ENCODE measurements at places on chromosomes 11 and 22.

DNA sequence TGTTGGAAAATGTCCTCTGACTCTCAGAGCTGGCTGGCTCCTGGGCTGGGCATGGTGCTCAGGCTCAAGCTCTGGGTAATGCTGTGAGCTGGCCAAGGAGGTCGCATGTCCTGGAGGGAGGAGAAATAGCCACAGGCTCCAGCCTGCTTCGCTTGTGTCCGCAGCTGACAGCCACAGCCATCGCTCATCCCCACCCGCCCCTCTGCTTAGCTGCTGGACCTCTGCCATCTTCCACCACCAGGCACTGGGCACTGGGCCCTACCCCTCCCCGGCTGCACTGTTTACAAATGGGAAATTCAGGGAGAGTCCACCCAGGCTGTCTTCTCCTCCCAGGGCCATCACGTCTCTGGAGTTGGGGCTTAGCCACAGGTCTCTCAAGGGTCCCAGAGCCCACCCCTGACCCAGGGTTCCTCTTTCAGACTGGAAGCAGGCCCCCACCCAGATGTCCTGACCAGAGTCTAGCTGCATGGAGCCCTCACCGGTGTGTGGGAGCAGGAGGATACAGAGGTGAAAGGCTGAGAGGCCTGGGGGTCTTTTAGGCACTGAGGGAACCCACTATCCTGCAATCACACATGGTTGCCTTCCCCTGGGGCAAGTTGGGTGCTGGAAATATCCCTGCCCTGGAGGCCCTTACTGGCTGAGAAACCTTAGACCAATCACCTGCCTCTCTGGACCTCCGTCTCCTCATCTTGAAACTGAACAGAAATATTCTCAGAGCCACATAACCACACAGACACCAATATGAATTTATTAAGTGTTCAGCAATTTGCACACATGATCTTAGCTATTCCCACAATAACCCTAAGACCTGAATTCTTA, 62.7 kb downstream of the CD82 start:
- DNase-seq, result peak; percentile 49

GRCh38 chr11:46889689-46890475, 28.5 kb downstream of the LRP4 start:
- peak; percentile 73 for DNase-seq

DNA sequence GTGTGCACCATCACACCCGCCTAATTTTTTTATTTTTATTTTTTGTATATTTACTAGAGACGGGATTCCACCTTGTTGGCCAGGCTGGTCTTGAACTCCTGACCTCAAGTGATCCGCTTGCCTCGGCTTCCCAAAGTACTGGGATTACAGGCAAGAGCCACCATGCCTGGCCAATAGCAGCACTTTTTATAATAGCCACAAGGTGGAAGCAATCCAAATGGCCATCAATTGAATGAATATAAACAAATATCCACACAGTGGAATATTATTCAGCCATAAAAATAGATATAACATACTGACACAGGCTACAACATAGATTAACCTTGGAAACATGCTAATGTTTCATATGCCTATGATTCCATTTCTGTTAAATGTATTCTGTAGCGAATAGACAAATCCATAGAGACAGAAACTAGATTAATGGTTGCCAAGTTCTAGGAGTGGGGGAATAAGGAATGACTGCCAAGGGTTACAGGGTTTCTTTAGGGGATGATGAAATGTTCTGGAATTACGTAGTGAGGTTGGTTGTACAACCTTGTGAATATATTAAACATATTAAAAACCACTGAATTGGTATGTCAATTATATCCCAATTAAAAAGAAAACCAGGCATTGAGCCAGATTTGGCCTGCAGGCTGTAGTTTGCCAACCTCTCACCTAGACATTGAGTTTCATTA, 4.8 kb downstream of the VPS51 start:
- DNase-seq, result no peak

DNA sequence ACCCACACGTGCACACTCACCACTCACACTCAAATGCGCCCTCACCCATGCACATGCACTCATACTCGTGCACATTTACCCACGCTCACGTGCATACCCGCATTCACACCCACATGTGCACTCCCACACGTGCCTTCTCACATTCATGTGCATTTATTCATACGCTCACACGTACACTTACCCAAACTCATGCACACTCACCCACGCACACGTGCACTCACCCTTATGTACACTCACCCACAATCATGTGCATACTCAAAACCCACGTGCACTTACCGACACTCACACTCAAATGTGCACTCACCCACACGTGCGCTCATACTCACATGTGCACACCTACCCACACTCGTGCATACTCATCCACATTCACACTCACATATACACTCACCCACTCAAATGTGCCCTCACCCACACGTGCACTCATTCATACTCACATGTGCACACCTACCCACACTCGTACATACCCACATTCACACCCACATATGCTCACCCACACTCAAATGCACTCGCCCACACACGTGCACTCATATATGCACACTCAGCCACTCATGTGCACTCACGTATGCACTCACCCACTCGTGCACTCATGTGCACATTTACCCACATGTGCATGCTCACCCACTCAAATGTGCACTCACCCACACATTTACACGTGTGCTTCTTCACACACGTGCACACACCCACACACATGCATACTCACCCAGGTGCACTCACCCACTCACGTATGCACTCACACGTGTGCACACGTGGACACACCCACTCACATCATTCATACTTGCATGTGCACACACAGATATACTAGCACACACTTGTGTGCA, 84.4 kb downstream of the TRMU start:
- no peak for DNase-seq

DNA sequence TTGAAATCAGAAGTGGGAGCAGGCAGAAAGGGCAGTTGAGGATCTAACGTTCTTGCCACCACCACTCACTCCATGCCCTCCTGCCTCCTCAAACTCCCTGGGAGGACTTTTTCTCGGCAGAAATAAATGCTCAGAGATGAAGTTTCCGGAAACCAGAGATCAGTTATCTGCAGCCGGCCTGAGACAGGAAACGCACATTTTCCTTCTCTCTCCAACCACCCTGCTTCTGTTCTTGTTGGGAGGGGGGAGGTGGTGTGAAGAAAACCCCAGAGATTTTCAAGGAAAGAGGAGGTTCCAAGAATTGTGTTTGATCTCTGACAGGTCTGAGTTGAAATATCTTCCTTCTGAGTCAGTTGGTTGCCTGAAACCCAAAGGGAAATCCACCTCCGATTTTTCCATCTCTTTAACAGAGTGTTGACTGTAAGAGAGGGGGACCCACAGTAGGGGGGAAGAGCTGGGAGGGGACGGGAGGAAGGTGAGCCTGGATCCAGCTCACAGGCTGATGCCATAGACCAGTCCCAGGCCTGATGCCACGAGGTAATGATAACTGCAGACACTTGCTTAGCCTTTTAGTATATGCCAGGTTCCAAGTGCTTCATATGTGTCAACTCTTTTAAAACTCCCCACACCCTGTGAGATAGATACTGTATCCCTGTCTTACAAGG, 100.8 kb downstream of the TRAF6 start:
- DNase-seq, result no peak

- DNase-seq, result no peak
Measured at GRCh38 chr11:34855754-34856095, 60.5 kb downstream of the APIP start.

GRCh38 chr11:45079943-45080719, 66.3 kb upstream of the PRDM11 start:
- no peak for DNase-seq

- DNase-seq, result peak; percentile 49
Measured at GRCh38 chr11:88103337-88104206, 71.7 kb downstream of the RAB38 start.

DNA sequence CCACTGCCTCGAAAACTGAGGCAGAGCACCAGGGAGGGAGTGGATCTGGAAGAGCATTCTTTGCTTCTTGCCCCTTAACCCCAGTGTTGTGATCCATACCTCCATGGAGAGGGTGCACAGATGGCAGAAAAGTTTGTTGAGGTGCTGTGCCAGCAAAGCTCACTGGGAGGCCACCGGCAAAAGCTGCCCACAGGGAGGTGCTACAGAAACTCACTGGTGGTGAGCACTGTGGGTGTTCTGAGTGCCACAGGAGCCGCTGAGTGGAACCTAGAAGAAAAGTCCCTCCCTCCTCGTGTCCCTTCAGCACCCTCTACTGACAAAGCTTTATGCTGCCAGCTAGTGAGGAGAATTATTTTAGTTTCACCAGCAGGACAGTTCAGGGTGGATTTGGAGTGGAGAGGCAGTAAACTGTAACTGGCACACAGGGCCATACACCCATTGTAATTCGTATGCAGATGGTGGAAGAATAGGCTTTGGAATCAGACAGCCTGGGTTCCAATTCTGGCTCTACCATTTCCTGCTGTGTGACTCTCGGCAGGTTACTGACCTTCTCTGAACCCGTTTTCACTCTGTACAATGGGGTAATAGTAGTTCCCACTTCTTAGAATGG, 84.6 kb downstream of the SWAP70 start:
- peak; percentile 89 for DNase-seq

DNA sequence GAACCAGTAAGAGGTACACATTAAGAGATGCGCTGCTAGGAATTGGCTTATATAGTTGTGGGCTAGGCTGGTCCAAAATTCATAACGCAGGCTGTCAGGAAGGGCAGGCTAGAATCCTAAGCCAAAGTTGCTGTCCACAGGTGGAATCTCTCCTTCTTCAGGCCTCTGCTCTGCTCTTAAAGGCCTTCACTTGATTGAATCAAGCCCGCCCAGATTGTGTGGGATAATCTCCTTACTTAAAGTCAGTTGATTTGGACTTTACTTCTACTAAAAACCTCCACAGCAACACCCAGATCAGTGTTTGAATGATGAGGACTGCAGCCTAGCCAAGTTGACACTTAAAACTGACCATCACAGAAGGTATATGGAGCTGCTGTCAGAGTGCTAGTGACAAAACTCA, 68.8 kb downstream of the LRRC32 start:
- DNase-seq, result no peak

- DNase-seq, result no peak
Measured at GRCh38 chr22:23700706-23701105, 9.9 kb downstream of the RGL4 start.

DNA sequence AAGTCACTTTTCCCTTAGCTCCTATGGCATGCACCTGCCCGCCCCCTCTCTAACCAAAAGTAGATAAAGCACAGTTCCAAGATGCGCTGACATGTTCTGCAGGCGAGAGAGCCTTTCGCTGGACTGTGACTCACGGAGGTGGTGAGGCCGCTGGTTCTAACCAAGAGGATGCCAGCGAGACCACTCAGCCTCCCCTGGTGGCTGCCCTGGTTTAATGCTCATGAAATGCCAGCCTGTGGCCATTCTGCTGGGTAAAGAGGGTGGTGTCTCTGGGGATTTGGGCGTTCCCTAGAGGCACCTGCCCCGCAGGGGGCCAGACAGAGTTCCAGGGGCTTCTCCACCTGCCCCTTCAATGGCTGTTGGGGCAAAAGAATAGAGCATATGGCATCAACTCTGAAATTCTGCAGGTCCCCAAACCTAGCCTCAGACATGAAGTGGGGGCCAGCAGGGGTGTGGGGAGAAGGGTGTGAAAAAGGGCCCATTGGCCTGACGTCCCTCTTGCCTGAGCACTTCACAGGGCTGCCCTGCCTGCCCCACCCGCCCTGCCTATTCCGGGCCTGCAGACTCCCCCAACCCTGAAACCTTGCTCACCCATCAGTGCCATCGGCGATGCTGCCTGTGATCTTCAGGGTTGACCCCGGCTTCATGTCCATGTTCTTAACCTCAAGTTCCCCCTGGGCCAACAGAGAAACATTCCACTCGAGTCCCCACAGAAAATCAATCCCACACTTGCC, 8.5 kb downstream of the LGALS2 start:
- peak; percentile 43 for DNase-seq

DNA sequence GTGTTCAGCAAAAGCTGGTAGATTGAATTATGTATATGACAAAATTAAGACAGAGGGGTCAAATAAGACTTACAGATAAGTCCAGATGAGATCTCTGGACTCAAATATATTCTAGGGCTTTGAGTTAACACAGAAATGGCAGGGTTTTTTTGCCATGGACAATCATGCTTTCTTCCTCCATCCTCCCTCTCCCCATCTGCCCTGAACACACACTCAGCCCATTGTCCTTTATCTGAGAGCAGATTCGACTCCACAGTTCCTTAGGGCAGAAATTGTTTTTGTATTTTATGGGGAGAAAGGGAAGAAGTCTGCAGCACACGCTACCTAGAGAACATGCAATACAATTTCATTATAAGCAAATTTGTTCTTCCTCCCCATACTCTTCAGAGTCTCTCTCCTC, 86.8 kb downstream of the SLC1A2 start:
- no peak for DNase-seq

GRCh38 chr11:100459811-100460210, 227.3 kb upstream of the ARHGAP42 start:
- DNase-seq, result no peak

DNA sequence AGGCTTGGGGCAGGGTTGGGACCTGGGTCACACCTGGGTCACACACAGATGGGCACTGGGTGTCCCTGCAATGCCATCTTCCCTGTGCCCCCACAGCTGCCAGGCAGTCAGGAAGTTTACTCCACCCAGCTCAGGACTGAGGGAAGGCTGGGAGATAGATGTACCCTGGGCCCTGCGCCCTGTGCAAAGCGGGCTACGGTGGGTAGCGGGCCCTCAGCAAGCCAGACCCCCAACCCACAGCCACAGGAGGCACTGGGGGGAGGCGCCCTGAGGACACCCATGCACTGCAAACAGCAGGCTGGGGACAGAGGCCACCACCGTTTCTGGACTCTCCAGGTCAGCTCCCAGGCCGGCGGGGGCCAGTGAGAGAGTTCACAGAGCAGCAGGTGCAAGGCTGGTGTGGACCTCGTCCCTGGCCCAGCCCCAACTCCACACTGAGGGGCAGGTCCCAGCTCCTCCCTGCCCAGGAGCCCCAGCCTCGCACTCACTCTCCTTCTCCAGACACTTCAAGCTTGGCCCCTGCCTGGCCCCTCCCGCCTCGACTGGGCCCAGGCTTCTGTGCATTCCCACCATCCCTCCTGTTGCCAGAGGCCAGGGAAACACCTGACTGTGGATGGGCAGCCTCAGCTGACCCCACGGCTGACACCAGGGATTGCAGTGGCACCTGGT, 4.9 kb downstream of the DUSP8 start:
- no peak for DNase-seq

DNA sequence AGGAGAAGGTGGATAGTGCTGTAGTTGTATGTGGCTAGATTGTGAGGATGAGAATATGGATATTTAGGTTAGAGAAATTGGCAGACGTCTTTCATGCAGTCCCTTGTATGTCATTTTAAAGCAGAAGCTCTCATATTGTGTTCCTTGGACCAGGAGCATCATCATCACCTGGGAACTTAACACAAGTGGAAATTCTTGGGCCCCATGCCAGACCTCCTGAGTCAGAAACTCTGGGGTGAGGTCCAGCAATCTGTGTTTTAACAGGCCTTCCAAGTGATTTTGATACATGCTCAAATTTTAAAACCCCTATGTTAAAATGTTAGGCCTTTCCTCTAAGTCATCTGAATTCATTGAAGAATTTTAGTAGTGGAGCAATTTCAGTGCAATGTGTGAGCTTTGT, 34.8 kb downstream of the JHY start:
- peak; percentile 20 for DNase-seq
